ENCODE measurements at places on chromosomes 12 and 14.

GRCh38 chr12:55653031-55653430 lies 16.3 kb downstream of the OR10P1 start:
- no peak for DNase-seq

DNA sequence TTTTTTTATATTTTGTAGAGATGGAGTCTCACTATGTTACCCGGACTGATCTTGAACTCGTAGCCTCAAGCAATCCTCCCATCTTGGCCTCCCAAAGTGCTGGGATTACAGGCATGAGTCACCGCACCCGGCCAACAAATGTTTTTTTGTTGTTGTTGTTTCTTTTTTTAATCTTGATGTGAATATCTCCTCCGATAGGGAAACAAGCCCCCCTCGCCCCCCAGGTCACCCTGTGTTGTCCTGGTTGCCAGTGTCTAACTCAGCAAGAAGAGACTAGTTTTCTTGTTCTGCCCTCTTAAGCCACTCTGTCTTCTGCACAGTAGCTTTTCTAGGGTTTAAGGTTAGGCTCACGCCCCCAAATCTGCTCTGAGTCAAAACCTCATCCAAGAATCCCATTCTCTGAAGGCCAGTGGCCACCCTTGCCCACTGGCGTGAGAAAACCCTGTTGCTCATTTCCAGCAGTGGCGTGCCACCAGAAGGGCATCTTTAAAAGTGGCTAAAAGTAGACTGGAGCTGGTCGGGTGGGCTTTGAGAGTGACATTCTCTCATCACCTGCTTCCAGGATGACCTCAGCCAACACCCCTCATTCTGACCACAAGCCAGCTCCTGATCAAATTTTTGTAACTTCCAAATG lies 42.7 kb downstream of the C14orf132 start:
- DNase-seq: no peak

DNA sequence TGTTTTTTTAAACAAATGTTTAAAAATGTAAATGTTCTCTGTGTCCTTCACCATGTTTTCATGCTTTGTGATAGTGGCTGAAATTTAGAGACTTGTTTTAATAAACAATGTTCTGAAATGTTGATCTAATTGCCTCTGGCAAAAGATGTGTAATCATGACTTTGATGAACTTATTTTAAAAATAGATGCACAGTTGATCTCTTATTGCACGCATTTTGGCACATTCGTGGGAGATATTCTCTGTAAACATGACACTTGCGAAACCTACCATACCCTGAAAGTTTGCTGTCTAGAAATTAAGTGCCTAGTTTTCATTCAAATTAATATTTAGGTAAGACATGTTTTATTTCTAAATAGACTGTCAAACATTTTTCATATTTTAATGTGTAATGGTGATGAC lies 119.7 kb upstream of the DNM1L start:
- DNase-seq: no peak

DNA sequence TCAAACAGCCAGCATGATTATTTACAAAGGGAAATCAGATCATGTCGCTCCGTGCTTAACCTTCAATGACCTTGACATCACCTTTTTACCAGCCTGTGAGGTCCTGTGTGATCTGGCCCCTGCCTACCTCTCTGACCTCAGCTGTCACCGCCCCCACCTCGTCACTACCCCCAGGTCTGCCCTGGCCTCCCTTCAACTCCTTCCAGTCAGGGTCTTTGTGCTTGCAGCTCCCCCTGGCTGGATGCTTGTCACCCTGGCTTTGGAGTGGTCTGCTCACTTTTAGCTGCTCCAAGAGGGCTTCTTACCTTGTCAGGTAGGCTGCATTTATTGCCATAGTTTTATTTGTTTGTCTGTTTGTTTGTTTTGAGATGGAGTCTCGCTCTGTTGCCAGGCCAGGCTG lies 8.2 kb upstream of the MAX start:
- no peak for DNase-seq

DNA sequence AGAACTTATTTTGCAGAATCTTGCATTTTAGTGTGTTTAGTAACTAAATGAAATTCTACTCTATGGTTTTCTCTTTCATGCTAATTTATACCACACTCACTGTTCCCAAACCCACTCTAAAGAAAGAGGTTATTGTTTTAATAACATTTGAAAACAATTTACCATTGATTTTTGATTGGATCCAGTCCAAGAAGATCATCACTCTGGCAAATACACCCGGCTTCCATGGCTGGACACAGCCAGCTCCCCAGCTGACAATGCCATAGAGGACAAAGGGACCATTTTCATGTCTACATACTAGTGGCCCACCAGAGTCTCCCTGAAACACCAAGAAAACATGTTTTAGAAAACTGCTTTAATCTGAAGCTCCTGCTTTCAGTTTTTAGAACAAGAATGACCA lies 42.4 kb downstream of the OVCH1 start:
- DNase-seq: no peak

- no peak for DNase-seq
Observed at GRCh38 chr12:42141981-42142606, 2.6 kb downstream of the GXYLT1 start.

GRCh38 chr12:92921877-92922276 lies 7.2 kb downstream of the EEA1 start:
- DNase-seq: no peak

- no peak for DNase-seq
Observed at GRCh38 chr12:88590851-88591250, 10.6 kb upstream of the KITLG start.

GRCh38 chr14:90641168-90641567 lies 175.1 kb downstream of the TTC7B start:
- DNase-seq: no peak

DNA sequence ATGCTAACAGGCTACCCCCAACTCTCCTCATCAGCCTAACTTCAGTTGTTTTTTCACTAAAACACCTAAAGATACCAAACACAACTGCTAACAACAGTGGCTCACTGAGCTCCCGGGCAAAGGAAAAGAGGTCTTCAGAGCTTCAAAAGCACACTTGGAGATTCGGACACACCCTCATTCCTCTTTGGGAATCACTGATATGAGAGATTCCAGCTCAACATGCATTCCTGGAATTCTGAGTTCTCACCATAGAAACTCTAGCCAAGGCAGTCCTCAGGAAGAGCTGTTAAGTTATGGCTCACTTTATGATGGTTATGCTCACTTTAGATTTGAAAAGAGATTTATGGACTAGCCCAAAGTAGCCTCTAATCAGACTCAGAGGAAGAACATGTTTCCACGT lies 40.1 kb downstream of the STXBP6 start:
- no peak for DNase-seq

GRCh38 chr12:109446869-109447268 lies 30.2 kb downstream of the KCTD10 start:
- no peak for DNase-seq

DNA sequence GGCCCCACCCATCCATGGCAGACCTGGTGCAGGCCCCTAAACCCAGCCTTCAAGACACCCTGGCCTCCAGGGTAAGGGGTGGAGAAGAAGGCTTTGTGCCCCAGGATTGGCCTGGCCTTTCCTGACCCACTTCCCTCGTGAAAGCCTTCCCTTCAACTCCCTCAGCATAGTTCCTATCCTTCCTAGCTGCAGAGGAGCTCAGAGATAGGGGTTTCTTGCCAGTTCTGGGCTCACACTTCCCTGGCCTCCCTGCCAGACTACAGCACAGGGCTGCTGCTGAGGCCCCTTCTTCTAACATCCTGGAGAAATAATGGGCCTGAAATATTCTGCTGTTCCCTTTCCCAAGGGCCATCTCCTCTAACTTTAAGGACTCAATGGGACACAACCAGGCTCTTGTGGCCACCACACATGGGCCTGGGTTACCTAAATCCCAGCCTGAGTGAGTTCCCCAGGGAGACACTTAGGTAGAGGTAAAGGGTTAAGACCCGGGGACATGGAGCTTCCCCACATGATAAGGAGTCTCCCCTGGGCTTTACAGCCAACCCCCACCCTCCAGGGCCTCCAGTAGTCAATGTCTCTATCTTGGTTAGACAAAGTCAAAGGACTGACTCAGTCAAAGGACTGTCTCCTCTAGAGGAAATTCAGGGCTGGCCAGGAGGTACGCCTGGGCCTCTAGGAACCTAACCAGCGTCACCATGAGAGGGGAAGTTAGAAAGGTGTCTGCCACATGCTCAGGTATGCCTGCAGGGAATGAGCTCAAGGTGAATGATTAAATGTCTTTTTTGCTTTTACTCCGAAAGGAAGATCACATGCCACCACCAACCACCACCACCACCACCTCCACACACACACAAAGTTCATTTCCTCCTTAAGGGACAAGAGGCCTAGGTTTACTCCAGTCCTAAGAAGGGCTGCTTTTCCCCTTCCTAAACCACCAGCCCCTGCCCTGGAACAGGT lies 7.1 kb downstream of the ZFP36L1 start:
- DNase-seq: no peak

GRCh38 chr12:41835556-41835955 lies 309.1 kb downstream of the GXYLT1 start:
- DNase-seq: no peak

DNA sequence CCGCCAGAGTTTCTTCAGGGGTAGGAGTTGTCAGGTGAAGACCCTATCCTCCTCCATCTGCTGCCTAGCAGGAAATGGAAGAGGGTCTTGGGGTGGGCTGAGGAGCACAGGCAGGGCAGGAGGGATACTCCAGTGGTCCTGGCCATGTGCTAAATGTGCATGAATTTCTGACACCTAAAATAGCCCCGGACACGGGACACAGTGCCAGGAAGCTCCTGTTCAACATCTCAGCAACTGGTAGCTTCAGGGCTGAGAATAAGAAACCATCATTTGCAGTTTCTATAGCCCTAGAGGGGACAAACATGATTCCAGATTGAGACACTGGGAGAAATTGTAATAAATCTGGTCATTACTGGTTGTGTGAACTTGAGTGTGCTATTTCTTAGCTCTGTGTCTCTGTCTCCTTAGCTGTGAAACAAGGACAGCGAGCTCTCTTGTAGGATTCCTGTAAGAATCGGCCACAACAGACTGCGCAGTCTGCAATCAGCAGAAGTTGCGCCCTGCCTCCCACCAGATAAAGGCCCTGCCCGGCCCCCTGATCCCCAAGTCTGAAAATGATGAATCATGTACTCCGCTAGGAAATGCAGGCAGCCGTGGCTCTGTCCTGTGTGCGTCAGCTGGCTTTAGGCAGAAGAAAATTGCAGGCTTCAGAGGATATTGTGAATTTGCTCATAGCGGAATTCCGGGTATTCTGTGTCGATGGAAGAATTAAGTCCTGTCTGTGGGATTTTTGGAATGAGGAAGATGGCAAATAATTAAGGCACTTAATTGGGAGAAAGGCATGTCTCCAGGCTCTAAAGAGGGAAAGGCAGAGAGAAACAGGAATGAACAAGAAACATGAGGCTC lies 35.2 kb upstream of the MEG3 start:
- DNase-seq: no peak

- no peak for DNase-seq
Observed at GRCh38 chr12:38431921-38432320, 115.3 kb downstream of the ALG10B start.

GRCh38 chr14:59463787-59464485 lies 1.2 kb downstream of the GPR135 start:
- no peak for DNase-seq

DNA sequence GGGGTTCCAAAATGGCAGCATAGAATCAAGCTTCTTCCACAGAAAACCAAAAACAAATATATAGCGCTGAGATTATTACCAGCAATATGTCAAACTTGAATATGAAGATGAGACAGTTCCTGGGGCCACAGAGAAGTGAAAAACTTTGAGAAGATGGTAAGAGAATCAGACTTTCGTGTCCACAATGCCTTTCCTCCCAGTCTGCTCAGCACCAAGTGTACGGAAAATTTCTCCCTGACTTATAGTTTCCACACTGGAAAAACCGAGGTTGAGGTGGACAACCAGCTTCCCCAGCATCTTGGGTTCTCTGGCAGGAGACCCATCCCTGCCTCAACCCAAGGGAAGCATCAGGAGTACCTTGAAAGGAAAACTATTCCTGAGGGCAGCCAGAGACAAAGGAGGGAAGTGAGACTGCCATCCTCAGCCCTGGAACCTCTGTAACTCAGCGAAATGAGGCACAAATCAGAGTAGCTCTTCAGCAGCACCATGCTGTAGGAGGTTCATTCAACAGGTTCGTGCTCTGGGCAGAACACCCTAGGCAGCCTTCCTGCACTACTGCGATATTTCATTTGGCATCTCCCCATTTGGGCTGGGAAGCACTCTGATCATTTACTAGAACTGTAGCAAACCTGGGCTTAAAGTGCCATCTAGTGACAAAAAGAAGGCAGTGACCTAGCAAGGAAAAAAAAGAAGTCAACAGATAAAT lies 52.4 kb upstream of the CAPRIN2 start:
- DNase-seq: no peak

- no peak for DNase-seq
Observed at GRCh38 chr14:30317729-30318128, 241.2 kb upstream of the G2E3 start.

DNA sequence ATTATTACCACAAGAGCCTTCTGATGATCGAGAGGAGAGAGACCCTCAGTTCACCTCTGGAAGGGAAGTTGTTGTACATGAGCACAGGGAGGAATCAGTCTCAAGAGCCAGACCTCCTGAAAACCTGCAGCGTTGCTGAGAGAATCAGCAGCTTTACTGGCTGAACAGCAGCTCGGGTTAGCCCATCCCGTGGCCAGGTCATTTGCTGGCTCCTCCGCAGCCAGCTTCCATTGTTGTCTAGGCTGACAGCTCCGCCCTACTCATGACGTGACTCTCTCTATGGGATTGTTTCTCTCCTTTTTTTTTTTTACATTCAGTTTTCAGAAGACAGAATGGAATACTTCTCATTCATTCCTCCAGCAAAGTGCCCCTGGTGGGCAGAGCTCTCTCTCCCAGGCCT lies 69.9 kb downstream of the TGFB3 start:
- no peak for DNase-seq

- no peak for DNase-seq
Observed at GRCh38 chr12:116539361-116539771, 19.8 kb upstream of the MAP1LC3B2 start.

DNA sequence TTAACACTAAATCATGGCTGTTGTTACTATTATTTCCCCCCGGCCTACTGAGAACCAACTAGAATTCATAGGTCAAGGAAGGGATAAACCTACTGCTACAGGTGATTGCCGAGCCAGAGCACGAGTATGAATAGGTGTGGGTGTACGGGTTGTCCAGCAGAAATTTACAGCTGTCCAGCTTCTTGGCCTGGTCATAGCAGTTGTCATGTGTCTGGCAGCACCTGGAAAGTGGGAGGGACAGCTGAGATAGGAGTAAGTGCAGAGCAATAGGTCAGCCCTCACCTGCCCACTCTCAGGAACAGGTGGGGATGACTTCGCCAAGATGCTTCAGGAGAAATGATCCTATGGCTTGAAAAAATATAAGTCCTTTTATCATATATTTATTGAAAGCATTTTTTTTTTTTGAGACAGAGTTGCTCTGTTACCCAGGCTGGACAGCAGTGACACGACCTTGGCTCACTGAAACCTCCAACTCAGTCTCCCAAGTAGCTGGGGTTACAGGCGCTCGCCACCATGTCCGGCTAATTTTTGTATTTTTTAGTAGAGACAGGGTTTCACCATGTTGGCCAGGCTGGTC lies 2.6 kb downstream of the PLA2G1B start:
- no peak for DNase-seq

DNA sequence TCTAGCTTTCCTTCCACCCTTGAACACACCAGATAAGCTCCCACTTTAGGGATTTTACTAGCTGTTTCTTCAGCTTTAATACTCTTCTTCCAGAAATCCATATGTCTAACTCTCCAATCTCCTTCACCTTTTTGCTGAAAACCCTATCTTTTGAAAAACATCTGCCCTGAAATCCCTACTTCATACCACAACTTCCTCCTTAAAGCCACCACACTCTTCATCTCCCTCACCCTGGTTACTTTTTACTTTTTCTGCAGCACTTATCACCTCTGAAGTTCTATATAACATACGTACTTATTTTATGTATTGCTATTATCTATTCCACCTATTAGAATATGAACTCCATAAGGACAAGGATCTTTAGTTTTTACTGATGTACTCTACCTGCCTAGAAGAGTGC lies 28.6 kb upstream of the PTPRQ start:
- no peak for DNase-seq

Data from esophagus squamous epithelium (tissue), 5 donors.